ENCODE measurements at places on chromosomes 1 and 21. TPM values are rescaled to one million over a fixed set of nuclear protein-coding genes. Genes with fewer than 3 reads are reported as not detected.

DNA sequence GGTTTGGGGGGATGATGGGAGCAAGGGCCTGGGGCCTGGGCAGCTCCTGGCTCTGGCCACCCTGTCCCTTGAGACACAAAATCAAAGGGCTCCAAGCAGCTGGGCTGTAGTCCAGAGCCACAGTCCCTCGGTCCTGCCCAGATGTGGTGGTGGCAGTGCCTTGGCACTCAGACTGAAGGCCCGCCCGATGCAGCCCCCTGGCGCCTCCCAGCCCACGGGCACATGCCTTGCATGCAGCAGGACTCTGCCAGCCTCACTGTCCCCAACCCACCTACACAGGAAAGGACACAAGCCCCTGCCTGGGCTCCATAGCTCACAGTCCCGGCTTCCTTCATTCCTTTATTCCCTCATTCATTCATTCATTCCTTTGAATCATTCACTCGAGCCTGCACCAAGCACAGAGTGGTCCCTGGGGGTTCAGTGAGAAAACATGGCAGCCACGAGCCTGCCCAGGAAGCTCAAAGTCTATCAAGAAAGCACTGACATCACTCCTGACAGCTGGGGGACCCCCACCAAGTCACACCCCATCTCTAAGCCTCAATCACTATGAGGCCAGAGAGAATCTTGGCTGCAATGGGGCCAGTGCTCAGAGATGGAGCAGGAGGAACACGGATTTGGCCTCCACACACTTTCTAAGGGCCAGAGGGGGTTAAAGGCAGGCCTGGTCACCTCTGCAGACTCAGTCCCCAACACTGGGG is 5.8 kb downstream of the SDC3 start:
- DNase-seq, result no peak

ACKR1 gene
- not detected for total RNA-seq

GBP4 gene
- total RNA-seq, result 27.0 TPM

DNA sequence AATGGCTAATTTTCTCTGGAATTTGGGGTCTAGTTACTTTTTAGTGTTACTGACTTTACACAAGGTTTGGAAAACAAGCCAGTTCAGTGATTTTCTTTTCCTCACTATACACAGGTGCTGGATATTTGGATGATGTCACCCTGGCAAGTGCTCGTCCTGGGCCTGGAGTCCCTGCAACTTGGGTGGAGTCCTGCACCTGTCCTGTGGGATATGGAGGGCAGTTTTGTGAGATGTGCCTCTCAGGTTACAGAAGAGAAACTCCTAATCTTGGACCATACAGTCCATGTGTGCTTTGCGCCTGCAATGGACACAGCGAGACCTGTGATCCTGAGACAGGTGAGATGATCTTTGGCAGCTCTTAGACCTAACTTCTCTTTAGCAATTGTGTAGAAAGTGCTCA is 64.5 kb upstream of the LAMC2 start:
- DNase-seq, result no peak

SLC25A34 gene
- total RNA-seq, result 0.53 TPM

NFIA gene
- total RNA-seq, result 18.4 TPM

DNA sequence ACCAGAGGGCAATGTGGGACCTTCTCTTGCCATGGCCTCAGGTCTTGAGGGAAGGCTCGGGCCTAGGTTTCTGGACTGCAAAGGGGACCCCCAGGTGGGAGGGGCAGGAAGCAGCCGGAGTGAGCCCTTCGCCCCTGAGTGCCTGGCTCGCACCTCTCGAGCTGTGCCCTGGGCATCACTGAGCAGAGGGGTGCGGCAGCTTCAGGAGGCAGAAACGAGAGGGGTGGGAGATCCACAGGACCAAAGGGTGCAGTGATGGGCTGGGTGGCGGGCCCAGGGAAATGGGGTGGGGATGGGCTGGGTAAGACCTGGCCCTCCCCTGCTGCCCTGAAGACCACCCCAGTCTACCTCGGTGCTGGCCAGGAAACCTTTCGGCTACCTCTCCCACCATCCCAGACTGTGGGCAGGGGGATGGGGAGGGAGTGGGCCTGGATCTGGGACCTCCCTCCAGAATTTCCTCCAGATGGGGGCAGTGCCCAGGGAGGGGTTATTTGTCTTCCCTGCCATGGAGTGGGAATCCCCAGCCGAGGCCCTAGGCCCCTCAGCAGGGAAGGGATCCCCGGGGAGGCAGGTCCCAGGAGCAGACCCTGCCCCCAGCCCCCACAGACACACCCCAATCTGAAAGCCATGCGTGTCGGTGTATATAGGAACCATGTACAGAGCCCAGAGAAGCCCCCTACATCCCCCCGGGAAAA is 21.3 kb downstream of the A3GALT2 start:
- DNase-seq, result no peak

DNA sequence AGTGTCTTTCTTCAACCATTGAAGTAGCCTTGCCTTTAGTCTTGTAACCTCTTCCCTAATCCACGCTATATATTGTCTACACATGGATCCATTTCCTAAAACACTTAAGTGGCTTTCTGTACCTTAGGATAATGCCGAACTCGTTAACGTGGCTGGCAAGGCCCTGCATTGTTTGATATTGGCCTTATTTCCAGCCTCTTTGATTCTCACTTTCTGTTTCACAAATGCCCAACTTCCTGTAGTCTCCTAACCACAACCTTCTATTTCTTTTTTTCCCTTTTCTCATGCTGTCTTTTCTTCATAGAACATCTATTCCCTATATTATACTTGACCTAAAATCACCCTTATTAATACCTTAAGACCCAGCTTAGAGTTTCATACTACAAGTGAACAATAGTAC is 536.0 kb downstream of the LMO4 start:
- DNase-seq, result no peak

TNFAIP8L2 gene
- not detected for total RNA-seq

- no peak for DNase-seq
Observed at GRCh38 chr1:27951396-27951795, 8.4 kb upstream of the XKR8 start.
